ENCODE measurements at places on chromosomes 1 and 21. TPM values are rescaled to one million over a fixed set of nuclear protein-coding genes. Genes with fewer than 3 reads are reported as not detected.

DNA sequence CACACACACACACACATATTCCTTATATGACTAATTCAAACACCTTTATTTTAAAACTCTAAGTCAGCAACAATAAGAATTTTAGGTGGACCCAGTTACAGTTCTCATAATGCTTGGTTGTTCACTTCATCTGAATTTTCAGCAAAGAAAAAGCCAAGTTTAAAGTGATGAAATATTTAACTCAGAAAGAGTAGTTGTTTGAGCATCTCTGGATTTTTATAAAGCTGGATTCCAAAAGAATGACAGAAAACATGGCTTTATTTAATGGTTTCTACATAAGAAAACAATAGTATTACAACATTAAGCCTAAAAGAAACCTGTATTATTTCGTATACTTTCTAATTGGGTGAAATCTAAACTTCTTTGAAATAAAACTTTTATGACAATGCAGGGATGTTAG, 54.2 kb upstream of the ADAMTS5 start:
- no peak for DNase-seq

DNA sequence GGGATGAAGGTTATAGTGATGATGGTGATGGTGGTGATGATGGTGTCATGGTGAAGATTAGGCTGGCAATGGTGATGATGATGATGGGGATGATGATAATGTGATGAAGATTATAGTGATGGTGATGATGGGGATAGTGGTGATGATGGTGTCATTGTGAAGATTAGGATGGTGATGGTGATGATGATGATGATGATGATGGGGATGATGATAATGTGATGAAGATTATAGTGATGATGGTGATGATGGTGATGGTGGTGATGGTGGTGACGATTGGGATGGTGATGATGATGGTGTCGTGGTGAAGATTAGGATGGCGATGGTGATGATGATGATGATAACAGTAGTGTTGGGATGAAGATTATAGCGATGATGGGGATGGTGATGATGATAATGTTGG, 285.1 kb upstream of the AJAP1 start:
- no peak for DNase-seq

GRCh38 chr1:109863667-109864046, 47.0 kb upstream of the CSF1 start:
- DNase-seq, result peak; percentile 34

DNA sequence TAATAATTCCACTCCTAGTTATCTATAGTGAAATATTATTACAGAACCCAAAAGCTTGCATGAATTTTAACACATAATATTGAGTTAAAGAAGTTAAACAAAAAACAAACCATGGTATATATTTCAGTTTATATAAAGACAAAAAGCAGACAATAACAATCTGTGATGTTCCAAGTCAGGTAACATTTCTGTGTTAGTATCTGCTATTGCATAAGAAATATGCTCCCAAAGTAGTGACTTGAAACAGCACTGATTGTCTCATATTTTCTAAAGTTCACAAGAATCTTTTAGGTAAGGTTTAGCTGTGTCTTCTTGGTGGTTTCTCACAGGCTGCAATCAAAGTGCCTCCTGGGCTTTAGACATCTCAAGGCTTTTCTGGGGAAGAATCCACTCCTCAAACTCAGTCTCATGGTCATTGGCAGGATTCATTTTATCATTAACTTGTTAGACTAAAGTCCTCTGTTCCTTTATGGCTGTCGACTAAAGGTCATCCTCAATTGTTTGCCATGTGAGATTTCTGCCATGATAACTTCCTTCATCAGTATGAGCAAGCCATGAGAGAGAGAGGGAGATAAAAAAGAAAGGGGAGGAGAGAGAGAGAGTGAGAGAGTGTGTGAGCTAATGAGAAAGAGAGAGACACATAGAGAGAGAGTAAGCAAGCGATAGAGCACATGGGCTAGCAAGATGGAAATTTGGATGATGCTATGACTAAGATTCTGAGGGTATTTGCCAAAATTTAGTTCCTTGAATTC, 19.9 kb downstream of the GBP1 start:
- no peak for DNase-seq

Gene DNM3
- total RNA-seq, result 7.3 TPM

Gene DYNLT4
- total RNA-seq, result 13.0 TPM
